Spleen (tissue), 13 donors: ENCODE measurements at places on chromosomes 6 and 20. TPM values are rescaled to one million over a fixed set of nuclear protein-coding genes. Genes with fewer than 3 reads are reported as not detected.

GNAS-AS1 gene
- total RNA-seq = 0.70 TPM

DNA sequence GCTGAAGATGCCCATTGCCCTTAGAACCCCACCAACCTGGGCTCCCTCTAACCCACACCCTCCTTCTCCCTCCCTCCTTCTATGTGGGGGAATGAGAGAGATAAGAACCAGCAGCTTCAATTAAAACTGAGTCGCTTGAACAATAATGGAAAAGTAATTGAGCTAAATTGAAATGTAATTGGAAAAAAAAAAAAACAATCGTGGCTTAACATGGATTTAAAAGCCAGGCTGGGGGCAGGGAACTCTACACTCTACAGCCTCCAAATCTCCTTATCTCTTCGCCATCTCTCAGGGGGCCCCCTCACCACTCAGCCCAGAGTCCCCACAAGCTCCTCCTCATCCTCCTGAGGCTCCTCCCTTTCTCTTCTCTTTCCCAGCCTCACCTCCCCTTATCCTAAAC is 83.2 kb downstream of the MDGA1 start:
- no peak overlapping the region for H3K4me3 ChIP-seq
- no peaks in the 10 kb centered on the region for H3K4me1 ChIP-seq
- H3K27me3 ChIP-seq = no peaks in the 10 kb centered on the region
- no peak overlapping the region for H3K27ac ChIP-seq
- no peak for DNase-seq

GRCh38 chr20:38129893-38130609 is 35.0 kb downstream of the TGM2 start:
- DNase-seq = peak; percentile 37
- H3K27ac ChIP-seq = no peak overlapping the region
- H3K27me3 ChIP-seq = no peaks in the 10 kb centered on the region
- no peak overlapping the region for H3K4me3 ChIP-seq

DNA sequence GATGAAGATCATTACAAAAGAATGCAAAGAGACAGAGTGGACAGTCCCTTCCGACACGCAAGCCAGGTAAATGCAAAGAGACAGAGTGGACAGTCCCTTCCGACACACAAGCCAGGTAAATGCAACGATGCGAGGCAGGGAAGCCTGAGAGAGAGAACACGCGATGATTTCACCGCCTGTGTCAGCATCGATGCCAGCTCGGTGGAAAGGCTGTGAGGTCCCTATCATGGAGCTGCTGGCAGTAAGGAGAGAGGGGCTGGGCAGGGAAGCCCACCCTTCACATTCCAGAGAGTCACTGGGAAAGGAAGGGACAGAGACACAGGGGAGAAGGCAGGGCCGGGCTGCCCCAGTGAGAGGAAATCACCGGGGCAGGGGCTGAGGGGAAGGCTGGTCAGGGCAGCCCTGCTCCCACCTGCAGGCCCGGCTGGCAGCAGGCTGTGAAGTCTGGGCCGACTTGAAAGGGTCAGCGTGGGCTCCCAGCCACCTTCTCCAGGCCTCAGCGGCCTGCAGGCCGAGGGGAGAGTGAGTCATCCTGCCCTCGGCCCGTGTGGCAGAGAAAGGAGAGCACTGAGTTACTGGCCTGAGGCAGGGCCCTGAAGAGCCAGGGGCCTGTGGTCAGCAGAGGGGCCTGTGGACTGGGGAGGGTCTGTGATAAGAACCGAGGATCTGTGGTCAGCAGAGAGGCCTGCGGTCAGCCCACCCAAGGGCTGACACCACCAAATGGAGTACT is 80.4 kb downstream of the DACT2 start:
- peaks cover 3% of the 10 kb centered on the region for H3K27me3 ChIP-seq
- no peak for DNase-seq
- H3K27ac ChIP-seq = no peak overlapping the region
- no peak overlapping the region for H3K4me3 ChIP-seq

IPCEF1 gene
- total RNA-seq = 28.3 TPM
